ENCODE measurements at places on chromosomes 5 and 9.

- DNase-seq, result no peak
Observed at GRCh38 chr9:98038958-98039357, 17.6 kb upstream of the NANS start.

DNA sequence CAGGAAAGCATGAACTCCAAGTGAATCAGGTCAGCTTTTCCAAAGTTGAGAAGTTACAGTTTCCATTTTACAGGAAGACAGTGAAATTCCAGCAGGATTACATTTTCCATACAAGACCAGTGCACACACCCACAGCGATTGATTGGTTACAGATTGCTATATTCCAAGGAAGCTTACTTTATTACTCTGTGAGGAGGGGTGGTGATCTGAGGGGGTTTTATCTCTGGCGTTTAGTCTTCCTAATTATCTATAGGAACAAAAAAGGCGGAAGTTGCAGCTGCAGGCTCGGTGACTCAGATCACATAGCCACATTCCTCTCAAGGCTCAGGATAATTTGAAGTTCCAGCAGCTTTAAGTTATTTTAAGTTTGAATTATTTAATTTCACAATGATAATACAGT is 450.4 kb upstream of the NMUR2 start:
- no peak for DNase-seq

DNA sequence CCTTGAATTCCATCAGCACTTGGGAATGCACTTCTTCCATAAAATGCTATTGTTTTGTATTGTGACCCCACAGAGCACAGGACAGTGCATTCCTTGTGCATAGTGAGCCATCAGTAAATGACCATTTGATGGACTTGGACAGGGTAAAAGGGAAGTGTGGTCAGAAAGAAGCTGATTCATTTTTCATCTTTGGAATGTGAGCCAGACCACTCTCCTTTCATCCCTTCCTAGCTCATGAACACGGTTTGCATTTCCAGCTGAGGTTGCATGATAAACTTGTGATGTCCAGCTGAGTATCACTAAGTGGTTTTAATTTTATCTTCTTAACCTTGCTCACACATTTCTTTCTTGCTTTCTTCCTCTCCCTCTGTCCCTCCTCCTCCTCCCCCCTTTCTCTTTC is 101.3 kb downstream of the NUDT12 start:
- no peak for DNase-seq

DNA sequence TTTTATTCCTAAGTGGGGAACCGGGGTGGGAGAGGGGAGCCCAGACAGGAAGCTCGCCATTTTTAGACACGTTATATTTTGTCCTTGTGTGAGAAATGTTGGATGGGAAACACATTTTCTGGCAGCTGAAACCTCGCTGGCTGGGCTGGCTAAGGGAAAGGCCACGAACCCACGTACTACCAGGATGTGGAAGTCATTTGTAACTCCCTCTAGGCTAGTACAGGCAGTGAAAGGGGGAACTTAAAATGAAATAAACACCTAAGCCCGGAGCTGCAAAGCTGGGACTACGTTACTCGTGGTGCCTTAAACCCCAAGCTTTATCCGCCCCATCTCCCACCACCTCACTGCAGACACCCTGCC is 42.5 kb downstream of the TMEM174 start:
- no peak for DNase-seq

DNA sequence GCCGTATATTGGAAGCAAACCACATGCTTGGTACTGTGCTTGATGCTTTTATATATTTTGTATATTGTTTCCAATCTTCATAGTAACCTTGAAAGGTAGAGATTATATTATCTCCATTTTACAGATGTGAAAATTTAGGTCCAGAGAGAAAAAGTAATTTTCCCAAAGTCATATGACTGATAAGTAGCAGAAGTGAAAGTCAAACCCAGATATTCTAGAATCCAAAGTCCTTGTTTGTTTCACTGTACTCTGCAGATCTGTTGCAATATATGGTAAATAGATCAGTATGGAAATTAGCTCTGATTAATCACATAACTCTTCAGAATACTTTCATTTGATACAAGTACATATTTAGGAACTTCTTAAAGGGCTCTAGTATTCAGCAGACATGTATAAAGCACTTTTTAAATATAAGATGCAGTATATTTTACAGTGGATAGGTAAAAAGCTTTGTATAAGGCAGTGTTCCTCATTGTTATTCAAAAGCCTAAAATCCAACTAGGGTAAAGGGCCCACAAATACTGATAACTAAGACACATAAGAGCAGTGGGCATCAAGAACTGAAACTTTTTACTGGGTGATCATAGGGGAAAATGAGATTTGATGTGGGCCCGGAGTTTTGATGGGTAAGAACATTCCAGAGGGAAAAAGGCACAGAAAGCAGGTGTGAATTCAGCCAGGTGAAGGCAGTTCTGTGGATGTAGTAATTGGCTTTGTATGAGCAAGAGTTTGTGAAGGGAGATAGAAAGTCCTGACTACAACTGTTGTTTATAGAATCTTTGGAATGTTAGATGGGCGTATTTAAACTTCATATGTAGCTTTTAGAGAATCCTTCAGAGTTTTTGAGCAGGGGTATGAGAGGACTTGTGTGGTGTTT is 25.0 kb downstream of the NDFIP1 start:
- DNase-seq, result no peak

Data from NCI-H460 (cell line).